ENCODE measurements at places on chromosomes 3 and 15.

DNA sequence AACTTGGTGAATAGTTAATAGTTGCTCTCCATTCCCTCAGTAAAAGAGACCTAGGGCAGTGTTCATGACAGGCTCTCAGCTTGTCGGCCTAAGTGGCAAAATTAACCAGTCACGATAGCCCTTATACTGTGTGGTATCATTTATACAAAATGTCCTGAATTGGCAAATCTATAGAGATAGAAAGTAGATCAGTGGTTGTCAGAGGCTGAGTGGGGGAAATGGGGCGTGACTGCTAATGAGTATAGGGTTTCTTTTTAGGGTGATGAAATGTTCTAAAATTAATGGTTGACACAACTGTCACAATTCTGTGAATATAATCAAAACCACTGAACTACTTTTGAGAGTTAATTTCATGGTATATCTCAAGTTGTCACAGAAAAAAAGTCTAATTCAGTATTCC lies 20.9 kb downstream of the ARIH1 start:
- no peak for DNase-seq

GRCh38 chr3:69248436-69248835 lies 126.0 kb upstream of the LMOD3 start:
- no peak for DNase-seq

DNA sequence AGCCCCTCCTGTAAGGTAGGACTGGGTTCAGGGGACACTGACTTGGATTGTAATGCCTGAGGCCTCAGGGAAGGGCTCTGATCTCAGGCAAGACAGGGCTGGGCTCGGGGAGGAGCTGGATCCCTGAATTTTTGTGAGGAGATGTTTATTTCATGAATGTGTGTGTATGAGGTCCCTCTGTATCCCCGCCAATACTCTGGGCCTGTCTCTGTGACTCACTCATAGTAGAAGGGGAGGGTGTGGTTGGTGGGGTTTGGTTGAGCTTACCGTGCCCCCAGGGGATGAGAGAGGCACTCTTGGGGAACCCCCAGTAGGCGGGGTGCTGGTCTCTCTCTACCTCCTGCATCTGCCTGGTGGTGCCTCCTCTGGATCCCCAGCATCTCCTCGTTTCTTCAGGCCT lies 28.1 kb downstream of the RPSA start:
- no peak for DNase-seq

- peak; percentile 47 for DNase-seq
These were observed 36.2 kb downstream of the BBS4 start for GRCh38 chr15:72722071-72722696.

DNA sequence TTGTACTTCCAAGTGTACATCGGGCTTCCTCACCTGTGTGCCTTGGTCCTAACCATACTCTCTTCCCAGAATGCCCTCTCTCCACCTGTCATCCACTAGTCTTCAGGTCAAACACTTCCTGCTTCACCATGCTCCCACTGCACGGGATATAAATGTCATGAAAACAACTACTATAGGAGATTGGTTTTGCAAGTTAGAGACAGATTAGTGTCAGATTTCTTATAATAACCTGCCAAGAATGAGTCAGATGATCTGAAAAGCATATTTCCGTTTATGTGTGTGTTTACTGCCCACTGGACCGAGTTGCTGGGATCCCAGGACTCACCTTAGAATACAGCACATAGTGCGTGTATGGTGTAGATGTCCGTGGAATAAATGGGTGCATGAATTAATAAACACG lies 21.4 kb downstream of the PLA1A start:
- no peak for DNase-seq
